ENCODE measurements at places on chromosomes 4 and X. TPM values are rescaled to one million over a fixed set of nuclear protein-coding genes. Genes with fewer than 3 reads are reported as not detected.

RADX gene
- 2.2 TPM for total RNA-seq

F8A2 gene
- total RNA-seq, result not detected

ERVMER34-1 gene
- not detected for total RNA-seq

PRPS2 gene
- 48.0 TPM for total RNA-seq

ZFYVE28 gene
- 0.56 TPM for total RNA-seq

EPGN gene
- not detected for total RNA-seq

PAK3 gene
- 0.56 TPM for total RNA-seq

EXOSC9 gene
- total RNA-seq, result 47.5 TPM

TLR8 gene
- not detected for total RNA-seq

TMPRSS11D gene
- total RNA-seq, result not detected

MAGED2 gene
- 279 TPM for total RNA-seq

SPATA18 gene
- total RNA-seq, result 4.7 TPM

SMPX gene
- total RNA-seq, result not detected

HS3ST1 gene
- total RNA-seq, result not detected

TMEM164 gene
- total RNA-seq, result 6.3 TPM

RP2 gene
- 23.9 TPM for total RNA-seq

ZNF630 gene
- 0.54 TPM for total RNA-seq

WAS gene
- not detected for total RNA-seq

SLC9A7 gene
- 76.4 TPM for total RNA-seq

MMGT1 gene
- 18.6 TPM for total RNA-seq

TCEANC gene
- 1.4 TPM for total RNA-seq

PHKA1 gene
- total RNA-seq, result 3.3 TPM

DKK2 gene
- total RNA-seq, result 0.83 TPM

AKAP4 gene
- total RNA-seq, result not detected

TLR10 gene
- total RNA-seq, result not detected

NXF2B gene
- not detected for total RNA-seq

NWD2 gene
- total RNA-seq, result not detected

ETDB gene
- not detected for total RNA-seq
